ENCODE measurements at places on chromosomes 1 and 21.

DNA sequence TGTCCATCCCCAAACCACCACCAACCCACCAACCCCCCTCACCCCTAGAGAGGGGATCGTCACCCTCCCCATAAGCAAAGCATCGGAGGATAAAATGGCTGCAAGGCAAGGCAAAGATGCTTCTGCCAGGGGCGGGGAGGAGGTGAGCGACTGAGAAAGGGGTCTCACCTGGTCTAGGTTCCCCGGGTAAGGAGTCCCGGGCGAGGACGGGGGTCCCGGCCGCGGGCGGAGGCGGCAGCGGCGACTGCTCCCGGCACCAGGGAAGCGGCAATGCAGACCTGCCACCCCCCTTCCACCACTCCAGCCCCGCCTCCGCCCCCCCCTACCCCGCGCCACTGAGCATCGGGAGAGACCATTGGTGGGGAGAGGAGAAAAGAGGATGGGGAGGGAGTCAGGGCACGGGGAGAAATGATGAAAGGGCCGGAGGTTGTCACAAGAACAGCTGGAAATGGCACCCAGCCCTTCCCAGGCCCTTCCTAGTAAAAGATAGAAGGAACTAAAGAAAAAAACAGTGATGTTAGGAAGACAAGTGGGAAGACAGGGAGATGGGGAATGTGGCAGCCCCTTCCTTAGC lies at the start of gene SV2A:
SV2A (minus strand) TSS at position 274 of the 574 bp plus-strand sequence. CDS start 4,004 bp downstream, outside the sequence.
- no peak within 1 kb of the TSS for H3K27ac ChIP-seq
- H3K27me3 ChIP-seq = peaks cover 23% of the 10 kb centered on the region
- peaks cover 10% of the 10 kb centered on the region for H3K4me1 ChIP-seq
- no peak for DNase-seq
- H3K36me3 ChIP-seq = peaks cover 13% of the 10 kb centered on the region
- peak within 1 kb of the TSS; percentile 59 for H3K4me3 ChIP-seq

- DNase-seq = no peak
- H3K27ac ChIP-seq = no peak overlapping the region
- H3K4me1 ChIP-seq = peaks cover 6% of the 10 kb centered on the region
- no peak overlapping the region for H3K4me3 ChIP-seq
These were observed 16.3 kb upstream of the RPS8 start for GRCh38 chr1:44759077-44759476.

DNA sequence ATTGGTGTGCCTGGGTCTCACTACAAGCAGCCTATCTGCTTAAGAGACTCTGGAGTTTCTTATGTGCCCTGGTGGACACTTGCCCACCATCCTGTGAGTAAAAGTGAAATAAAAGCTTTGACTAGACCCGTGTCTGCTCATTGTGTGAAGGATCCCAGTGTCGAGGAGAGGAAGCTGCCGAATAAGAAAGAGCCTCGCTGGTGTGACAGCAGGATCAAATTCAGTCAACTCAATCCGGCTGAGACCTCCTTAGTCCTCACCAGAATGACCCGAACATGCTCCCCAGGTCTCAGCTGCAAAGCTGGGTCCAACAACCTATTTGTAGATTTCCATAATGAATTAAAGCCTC lies 14.8 kb downstream of the CD2 start:
- H3K4me1 ChIP-seq = no peaks in the 10 kb centered on the region
- DNase-seq = no peak
- no peak overlapping the region for H3K27ac ChIP-seq
- no peak overlapping the region for H3K4me3 ChIP-seq
- peaks cover 12% of the 10 kb centered on the region for H3K27me3 ChIP-seq

DNA sequence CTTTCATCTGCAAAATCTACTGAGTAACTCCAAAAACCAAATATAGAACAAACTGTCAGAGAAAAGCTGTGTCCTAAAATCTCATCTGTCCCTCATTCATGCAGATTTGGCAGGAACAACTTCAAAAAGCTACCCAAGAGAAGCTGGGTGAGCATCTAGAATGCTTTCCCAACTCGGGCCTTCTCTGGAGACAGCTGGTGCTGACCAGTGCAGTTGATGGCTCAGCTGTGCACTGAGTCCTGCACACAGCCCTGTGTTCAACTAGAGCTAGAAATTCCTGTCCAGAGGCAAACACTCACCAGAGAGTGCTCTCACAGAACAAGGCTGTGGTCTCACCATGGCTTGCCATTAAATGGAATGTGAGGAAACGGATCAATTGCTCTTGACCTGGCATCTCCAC lies 202.8 kb downstream of the ASTN1 start:
- no peak for DNase-seq

DNA sequence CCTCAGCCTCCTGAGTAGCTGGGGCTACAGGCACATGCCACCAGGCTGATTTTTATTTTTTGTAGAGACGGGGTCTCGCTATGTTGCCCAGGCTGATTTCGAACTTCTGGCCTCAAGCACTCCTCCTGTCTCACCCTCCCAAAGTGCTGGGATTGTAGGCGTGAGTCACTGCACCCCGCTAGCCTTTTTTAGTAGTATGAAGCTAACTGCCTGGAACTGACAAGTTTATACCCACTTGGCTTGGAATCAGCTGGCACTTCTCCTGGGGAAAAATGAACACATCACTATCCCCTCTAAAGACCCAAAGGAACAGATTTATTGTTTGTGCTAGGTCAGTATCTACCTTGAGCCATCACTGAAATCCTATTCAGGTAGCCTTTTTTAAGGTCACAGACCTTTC lies 19.0 kb downstream of the TMEM63A start:
- H3K4me1 ChIP-seq = no peaks in the 10 kb centered on the region
- H3K36me3 ChIP-seq = peaks cover 96% of the 10 kb centered on the region
- DNase-seq = no peak
- no peak overlapping the region for H3K27ac ChIP-seq

Measured in left ventricle myocardium inferior (tissue), 1 donor.